ENCODE measurements at places on chromosomes 1 and 21. TPM values are rescaled to one million over a fixed set of nuclear protein-coding genes. Genes with fewer than 3 reads are reported as not detected.

DNA sequence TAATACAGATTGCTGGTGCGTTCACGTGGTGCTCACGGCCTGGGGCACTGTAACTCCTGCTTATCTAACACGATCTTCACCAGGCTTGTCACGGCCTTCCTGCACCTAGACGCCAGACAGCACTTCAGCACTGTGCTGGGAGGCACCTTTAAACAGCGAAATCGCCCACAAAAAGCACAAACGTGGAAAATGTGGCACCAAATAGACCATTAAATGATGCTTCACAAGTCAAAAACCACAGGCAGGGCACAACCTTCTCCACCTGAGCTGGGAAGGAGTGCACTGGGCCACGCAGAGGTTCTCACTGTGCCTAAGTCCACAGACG, 20.0 kb downstream of the IBA57 start:
- DNase-seq, result no peak

GRCh38 chr21:35738347-35738961, 321.9 kb downstream of the SETD4 start:
- DNase-seq, result no peak

GRCh38 chr21:36773117-36773516, 74.2 kb downstream of the SIM2 start:
- DNase-seq, result no peak

DNALI1 gene
- total RNA-seq, result 3.9 TPM

Data from right atrium auricular region (tissue), 2 donors.